ENCODE measurements at places on chromosomes 12 and 14.
A peak's percentile ranks its signal among the peaks of the same experiment; 100 is the strongest.

- DNase-seq, result no peak
Measured at GRCh38 chr12:26251600-26251999, 56.2 kb downstream of the SSPN start.

- no peak for DNase-seq
Measured at GRCh38 chr12:52338241-52338960, 17.2 kb upstream of the KRT83 start.

DNA sequence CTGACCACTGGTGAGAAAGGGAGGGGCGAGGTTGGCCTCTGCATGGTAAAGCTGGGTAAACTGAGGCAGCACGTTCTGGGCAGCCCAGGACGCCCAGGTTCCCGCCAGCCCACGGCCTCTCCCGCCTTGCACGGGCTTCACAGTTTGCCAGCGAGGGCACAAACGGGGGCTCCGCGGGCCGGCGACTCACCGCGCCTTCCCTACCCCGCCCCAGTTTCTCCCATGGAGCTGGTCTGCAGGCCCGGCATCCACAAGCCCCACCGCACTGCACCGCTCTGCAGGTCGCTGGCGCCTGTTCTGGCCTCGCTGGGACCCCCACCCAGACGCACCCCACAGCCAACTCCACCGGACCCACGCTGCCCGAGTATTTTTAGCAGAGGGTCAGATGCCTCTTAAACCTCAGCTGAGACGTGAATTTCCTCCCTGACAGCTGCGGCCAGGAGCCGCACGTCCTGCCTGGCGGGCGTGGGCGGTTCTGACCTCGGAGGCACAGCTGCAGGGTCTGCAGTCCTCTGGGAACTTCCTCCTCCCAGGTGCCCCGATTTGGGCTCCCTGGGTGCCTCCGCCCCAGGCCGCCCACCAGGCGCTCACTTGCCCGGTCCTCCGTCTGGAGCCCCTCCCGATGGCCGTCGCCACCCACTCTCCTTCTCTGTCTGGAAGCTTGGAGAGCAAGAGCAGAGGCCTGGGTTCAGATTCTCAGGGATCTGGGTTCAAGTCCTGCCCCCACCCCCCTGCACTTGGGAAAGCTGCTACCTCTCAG is 29.5 kb upstream of the INF2 start:
- DNase-seq, result no peak

DNA sequence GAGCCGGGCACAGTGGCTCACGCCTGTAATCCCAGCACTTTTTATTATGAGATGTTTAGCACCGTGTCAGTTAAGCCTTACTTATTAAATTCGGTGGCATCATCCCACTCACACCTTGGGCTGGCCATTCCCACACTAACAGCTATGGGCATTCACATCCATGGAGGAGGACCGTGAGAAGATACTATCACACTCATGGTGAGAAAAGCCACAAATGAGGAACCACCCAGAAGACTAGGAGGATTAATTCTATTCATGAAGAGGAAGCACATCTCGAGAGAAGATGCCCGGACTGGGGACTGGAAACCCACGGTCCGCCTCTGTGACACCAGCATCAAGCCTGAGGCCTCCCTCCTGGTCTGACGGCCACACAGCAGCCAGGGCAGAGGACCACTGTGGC is 4.9 kb downstream of the CDC42BPB start:
- no peak for DNase-seq

DNA sequence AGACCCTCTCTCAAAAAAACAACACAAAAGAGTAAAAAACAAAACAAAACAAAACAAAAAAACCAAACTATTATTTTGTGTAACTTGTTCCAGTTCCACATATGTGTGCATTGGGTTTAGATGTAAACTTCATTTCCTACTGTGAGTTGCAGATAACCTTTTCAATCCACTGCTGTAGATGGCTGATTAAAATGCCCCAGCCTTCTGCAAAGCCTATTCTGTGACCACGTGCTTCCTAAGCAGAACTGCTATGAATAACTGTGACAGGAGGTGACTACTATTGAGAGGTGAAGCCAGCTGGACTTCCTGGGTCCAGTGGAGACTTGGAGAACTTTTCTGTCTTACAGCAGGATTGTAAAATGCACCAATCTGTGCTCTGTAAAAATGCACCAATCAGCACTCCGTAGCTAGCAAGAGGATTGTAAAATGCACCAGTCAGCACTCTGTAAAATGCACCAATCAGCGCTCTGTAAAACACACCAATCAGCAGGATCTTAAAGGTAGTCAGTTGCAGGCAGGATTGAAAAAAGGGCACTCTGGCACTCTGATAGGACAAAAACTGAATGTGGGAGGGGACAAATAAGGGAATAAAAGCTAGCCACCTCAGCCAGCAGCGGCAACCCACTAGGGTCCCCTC is 10.3 kb upstream of the ELK3 start:
- DNase-seq, result no peak

DNA sequence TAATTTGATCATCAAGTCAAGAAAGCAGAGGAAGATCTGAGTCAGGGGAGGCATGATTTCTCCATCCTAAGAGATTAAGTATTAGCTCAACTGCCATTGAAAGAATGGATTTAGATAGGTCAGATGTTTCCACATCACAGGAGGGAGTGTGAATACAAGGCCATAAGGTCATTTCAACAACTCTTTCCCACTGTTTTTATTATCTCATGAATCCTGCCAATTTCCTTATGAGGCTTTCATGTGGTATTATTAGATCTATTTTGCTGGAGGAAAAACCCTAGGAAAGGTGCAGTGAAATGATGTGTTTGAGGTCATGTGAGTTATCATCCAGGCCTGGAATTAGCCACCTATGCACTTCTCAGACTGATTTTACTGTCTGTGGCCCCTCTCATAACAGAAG is 269.0 kb downstream of the NOVA1 start:
- no peak for DNase-seq

DNA sequence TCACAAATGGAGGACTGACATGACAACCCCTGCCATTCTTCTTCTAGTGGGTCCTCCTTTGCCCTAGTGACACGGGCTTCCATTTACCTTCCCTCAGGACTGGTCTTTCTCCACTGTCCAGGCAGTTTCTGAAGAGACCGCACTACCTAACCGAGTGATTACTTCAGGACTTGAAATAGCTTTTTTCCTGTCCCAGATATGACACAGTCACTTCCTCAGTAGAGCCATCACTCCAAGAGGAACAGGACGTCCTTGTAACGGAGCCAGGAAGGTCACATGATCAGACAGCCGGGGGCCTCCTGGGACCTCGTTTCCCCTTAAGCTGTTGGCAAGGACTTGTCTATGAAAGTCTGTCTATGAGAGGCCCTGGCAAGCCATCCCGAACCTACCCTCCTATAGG is 62.3 kb downstream of the FOS start:
- no peak for DNase-seq

DNA sequence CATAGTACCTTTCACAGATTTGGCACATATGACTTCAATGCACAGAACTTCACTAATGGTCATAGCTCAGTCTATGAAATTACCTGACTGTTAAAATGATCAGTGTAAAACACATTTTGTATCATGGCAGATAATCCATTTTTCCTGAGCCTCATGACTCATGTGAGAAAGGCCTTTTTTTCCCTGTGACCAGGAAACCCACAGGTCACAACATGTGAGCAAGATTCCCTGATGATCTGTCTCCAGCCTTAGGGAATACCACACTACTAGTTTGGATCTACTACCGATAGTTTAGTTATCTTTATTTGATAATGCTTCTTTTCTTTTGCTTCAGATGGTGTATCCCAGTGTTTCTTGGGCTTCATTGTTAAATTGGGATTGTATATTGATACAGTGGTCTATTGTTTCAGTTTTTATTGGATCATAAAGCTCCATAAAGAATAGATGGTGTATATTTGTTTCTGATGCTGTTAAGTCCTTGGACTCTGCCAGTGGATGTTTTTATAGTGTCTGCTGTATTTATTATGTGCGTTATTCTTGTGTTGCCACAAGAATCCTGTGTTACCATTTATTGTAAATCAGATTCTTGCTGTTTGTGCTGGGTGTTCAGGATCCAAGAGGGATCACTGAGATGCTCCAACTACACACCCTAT is 248.7 kb upstream of the PELI2 start:
- no peak for DNase-seq

DNA sequence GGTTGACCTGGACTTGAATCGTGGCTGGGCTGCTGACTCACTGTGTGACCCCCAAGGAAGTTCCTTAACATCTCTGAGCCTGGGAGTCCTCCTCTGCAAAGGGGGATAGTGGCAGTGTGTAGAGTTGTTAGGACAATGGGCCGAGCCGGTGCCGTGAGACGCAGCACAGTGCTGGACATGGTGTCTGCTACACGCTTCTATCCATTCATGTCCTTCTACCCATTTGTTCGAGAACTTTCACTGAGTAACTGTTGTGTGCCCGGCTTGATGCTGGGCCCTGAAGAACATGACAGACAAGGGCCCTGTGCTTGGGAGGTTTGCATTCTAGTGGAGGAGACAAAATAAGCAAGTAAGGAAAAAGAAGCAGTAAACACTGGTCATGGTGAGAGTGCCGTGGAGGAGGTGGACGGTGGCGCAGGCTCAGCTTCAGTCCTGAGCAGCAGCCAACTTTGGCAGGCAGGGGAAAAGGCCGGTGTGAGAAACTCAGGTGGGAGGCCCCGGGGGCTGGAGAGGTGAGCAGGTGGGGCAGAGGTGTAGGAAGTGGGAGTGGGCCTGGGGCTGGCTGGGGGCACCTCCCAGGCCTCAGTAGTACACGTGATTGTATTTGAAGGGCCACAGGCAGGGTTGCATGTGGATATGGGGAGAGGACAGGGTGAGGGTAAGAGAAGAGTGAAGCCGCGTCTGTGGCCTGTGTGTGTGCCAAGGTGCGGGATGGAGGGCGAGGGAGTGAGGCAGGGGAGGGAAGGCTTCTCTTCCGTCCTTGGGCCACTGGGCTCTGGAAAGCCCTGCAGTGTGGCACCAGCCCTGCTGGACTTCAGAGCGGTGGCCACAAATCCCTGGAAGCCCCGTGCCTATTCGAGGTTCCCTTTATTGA is 13.8 kb downstream of the VASH1 start:
- peak; percentile 50 for DNase-seq

- no peak for DNase-seq
Measured at GRCh38 chr12:63876980-63877379, 32.5 kb downstream of the SRGAP1 start.

DNA sequence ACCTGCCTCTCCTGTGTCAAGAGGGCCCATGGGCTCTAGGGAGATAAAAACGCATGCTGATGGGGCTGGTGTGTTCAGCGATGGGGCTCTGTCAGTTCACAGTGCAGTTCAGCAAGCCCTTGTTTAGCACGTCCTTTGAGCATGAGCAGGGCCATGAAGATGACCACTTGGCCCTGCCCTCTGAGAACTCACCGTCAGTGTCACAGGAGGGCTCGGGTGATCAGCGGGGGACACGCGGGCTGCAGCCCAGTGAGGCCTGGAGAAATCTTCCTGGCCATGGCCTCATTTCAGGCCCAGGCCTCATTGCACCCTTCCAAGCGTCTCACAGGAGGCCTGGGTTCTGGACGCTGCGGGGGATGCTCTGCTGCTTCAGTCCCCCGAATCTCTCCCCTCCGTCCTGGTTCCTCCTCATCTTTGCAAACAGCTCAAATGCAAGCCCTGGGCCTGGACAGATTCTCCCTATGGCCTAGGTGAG is 181.6 kb downstream of the ADGRD1 start:
- peak; percentile 11 for DNase-seq

DNA sequence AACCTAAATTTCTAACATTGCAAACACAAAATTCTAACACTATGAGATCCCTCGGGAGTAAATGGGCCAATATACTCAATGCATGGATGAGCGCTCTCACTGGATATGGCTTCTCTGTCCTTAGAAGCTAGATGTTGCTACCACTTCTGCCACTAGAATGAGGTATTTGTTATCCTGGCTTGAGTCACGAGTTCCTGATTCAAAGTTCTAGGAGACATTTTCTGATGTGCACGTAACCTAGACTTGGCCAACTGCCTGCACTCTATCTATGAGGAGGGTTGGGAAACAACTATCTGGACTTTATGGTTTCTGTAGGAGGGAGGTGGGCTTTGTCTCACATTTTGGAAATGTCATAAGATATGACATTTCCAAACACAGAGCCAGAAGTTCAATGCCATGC is 37.6 kb downstream of the FERMT2 start:
- DNase-seq, result no peak

- DNase-seq, result no peak
Measured at GRCh38 chr14:91009501-91010152, 50.8 kb downstream of the RPS6KA5 start.

DNA sequence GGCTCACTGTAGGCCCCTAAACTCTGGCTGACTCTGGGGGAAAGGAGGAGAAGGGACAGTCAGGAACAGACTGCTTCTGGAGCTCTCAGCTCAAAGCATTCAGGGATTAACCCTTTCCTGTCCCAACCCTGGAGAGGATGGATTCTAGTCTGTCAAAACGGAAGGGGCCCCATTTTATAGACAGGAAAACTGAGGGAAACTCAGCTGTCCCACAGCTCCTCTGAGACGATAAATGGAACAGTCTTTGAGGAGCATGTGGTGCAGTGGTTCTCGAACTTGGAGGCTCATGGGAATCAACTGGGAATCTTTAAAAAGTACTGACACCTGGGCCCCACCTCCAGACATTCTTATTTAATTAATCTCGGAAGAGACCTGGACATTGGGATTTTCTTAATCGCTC is 23.7 kb downstream of the SRRM4 start:
- no peak for DNase-seq

DNA sequence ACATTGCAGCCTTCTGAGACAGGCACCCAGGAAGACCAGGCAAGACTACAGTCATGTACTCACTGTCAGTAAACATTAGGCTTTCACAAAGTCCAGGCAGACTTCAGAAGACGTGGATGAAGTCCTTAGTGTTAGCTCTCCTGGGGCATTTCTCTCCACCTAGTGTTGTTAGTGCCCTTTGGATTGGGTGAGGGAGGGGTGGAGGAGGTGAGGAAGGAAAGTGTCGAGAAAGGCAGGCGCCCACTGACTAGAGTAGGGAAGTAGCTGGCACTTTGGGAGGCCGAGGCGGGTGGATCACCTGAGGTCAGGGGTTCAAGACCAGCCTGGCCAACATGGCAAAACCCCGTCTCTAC is 20.2 kb downstream of the TMEM229B start:
- DNase-seq, result no peak

GRCh38 chr12:79200176-79200575 is 335.6 kb downstream of the SYT1 start:
- no peak for DNase-seq

GRCh38 chr12:119642986-119643385 is 24.9 kb upstream of the PRKAB1 start:
- DNase-seq, result no peak

DNA sequence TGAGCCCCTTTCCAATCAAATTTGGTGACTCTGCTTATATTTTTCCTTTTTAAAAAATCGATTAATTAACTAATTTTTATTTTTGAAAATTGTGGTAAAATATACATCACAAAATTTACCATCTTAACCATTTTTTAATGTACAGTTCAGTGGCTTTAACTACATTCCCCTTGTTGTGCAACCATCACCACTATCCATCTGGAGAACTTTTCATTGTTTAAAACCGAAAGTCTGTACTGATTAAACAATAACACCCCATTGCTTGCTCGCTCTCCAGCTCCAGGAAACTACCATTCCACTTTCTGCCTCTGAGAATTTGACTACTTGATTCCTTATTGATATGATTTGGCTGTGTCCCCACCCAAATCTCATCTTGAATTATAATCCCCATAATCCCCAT is 283.4 kb downstream of the C12orf75 start:
- no peak for DNase-seq

- peak; percentile 76 for DNase-seq
Measured at GRCh38 chr14:77208291-77208978, 26.8 kb downstream of the TMEM63C start.

GRCh38 chr12:106954462-106955376 is 988 bp upstream of the TMEM263 start:
- peak; percentile 65 for DNase-seq
